Suprapubic skin (tissue), 4 donors: ENCODE measurements at places on chromosomes 13 and 19. TPM values are rescaled to one million over a fixed set of nuclear protein-coding genes. Genes with fewer than 3 reads are reported as not detected.

The STOML3 gene
- total RNA-seq: not detected

The BRSK1 gene
- 2.3 TPM for total RNA-seq

The GGN gene
- 0.68 TPM for total RNA-seq

The ZNF682 gene
- total RNA-seq: 3.1 TPM

The FBN3 gene
- 0.17 TPM for total RNA-seq

The ACP7 gene
- 15.0 TPM for total RNA-seq

The PRRG2 gene
- total RNA-seq: 13.8 TPM

The CEBPA gene
- total RNA-seq: 86.3 TPM

The OLFM4 gene
- total RNA-seq: 0.29 TPM

The CABP5 gene
- total RNA-seq: not detected

DNA sequence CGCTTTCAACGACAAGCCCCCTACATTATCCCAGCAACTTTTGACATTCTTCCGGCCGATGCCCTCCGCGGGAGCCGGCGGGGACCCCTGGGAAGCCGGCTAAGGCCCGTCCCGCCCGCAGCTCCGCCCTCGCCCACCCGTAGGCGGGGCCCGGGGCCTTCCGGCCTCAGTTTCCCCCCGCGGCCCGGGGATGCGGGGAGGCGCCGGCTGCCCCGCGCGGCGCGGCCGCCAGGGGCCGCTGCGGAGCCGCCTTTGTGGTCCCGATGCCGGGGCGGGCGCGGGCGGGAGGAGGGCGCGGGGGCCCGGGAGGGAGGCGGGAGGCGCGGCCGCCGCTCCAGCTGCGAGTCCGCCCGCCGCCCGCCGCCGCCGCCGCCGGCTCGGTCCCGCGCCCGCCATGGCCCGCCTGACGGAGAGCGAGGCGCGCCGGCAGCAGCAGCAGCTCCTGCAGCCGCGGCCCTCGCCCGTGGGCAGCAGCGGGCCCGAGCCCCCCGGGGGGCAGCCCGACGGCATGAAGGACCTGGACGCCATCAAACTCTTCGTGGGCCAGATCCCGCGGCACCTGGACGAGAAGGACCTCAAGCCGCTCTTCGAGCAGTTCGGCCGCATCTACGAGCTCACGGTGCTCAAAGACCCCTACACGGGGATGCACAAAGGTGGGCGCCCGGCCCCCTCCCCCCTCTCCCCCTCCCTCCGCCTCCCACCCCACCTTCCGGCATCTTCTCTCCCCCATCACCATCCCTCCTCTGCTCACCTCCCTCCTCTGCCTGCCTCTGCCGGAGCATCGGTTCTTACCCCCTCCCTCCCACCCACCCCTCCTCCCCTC, at the start of gene CELF5:
Gene CELF5, plus strand, starts transcription at position 316 of the 823 bp plus-strand sequence. Its CDS starts 79 bp downstream, at position 395.
- no peak within 1 kb of the TSS for H3K27ac ChIP-seq
- H3K36me3 ChIP-seq: no peaks in the 10 kb centered on the region
- peaks cover 79% of the 10 kb centered on the region for H3K27me3 ChIP-seq

- no peaks in the 10 kb centered on the region for H3K27me3 ChIP-seq
- no peak for DNase-seq
- H3K36me3 ChIP-seq: no peaks in the 10 kb centered on the region
- no peaks in the 10 kb centered on the region for H3K4me1 ChIP-seq
These were observed 391.0 kb upstream of the SLITRK5 start for GRCh38 chr13:87280139-87280538.

GRCh38 chr19:9054765-9055164, 32.1 kb upstream of the OR1M1 start:
- H3K4me3 ChIP-seq: no peak overlapping the region
- no peak for DNase-seq
- H3K36me3 ChIP-seq: no peaks in the 10 kb centered on the region

DNA sequence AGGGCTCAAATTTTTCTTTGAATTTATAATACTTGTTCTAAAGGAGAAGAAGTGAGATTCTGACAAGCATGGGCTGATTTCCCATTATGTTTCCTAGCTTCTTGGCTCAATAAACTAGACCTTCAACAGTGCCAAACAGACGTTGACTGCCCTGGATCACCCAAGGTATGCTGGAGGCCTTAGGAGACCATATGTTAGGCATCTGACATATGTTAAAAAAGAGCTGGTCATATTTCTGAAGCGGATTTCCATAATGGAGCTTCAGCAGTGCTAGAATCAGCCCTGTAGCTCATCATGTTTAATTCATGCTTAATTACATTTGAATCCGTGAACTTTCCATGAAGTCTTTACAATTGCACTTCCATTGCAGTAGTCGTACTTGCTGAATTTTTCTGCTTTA, 653.3 kb downstream of the DIAPH3 start:
- DNase-seq: no peak
- H3K4me1 ChIP-seq: no peaks in the 10 kb centered on the region
- H3K36me3 ChIP-seq: no peaks in the 10 kb centered on the region
- H3K27ac ChIP-seq: no peak overlapping the region
- no peaks in the 10 kb centered on the region for H3K27me3 ChIP-seq

DNA sequence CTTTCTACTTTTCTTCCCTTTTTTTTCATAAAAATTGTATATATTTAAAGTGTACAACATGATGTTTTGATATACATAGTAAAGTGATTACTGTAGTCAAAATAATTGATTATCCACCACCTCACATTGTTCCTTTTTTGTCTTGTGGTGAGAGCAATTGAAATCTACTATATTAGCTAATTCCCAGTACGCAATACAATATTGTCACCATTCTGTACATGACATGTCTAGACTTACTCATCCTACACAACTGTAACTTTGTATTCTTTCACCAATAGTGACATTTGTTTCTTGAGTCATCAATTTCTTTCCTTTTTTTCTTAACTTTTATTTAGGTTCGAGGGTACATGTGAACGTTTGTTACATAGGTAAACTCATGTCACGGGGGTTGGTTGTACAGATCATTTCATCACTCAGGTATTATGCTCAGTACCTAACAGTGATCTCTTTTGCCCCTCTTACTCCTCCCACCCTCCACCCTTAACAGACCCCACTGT, 265.2 kb downstream of the KCNRG start:
- H3K4me1 ChIP-seq: no peaks in the 10 kb centered on the region
- H3K36me3 ChIP-seq: no peaks in the 10 kb centered on the region
- no peaks in the 10 kb centered on the region for H3K27me3 ChIP-seq
- no peak overlapping the region for H3K27ac ChIP-seq
- H3K4me3 ChIP-seq: no peak overlapping the region

- H3K27ac ChIP-seq: no peak within 1 kb of the TSS
- DNase-seq: peak; percentile 78
- peak within 1 kb of the TSS; percentile 48 for H3K4me3 ChIP-seq
- no peaks in the 10 kb centered on the region for H3K27me3 ChIP-seq
- H3K4me1 ChIP-seq: peaks cover 12% of the 10 kb centered on the region
- peaks cover 12% of the 10 kb centered on the region for H3K36me3 ChIP-seq
These were observed at the start of gene CLIP3 for GRCh38 chr19:36032251-36033104. TSS of gene CLIP3 (minus strand) at chr19:36032873. CDS start at chr19:36032357, 516 bp downstream.

GRCh38 chr13:80742033-80742432, 401.1 kb upstream of the SPRY2 start:
- H3K36me3 ChIP-seq: no peaks in the 10 kb centered on the region
- no peak for DNase-seq
- H3K27me3 ChIP-seq: no peaks in the 10 kb centered on the region

- no peaks in the 10 kb centered on the region for H3K36me3 ChIP-seq
- no peak overlapping the region for H3K4me3 ChIP-seq
- peaks cover 7% of the 10 kb centered on the region for H3K4me1 ChIP-seq
These were observed 266.2 kb downstream of the KCTD12 start for GRCh38 chr13:76620036-76620435.

- H3K4me3 ChIP-seq: no peak overlapping the region
- H3K27ac ChIP-seq: no peak overlapping the region
- H3K36me3 ChIP-seq: no peaks in the 10 kb centered on the region
- H3K4me1 ChIP-seq: no peaks in the 10 kb centered on the region
- H3K27me3 ChIP-seq: no peaks in the 10 kb centered on the region
These were observed 24.3 kb downstream of the ARL11 start for GRCh38 chr13:49652355-49653305.

GRCh38 chr13:109396266-109396665, 390.1 kb downstream of the IRS2 start:
- no peaks in the 10 kb centered on the region for H3K36me3 ChIP-seq
- H3K27ac ChIP-seq: no peak overlapping the region
- no peaks in the 10 kb centered on the region for H3K27me3 ChIP-seq
- no peak for DNase-seq
- no peak overlapping the region for H3K4me3 ChIP-seq

DNA sequence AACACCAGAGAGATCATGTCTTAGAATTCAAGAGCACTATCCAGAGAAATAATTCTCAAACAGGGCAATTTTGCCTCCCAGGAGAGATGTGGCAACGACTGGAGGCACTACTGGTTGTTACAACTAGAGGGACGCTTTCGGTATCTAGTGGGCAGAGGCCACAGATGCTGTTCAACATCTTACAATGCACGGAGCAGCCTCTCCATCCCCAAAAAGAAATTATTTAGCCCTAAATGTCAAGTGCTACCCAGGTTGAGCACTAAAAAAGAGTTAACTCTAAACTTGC, 78.6 kb downstream of the ABCC4 start:
- DNase-seq: no peak
- no peaks in the 10 kb centered on the region for H3K4me1 ChIP-seq
- H3K4me3 ChIP-seq: no peak overlapping the region
- H3K27me3 ChIP-seq: no peaks in the 10 kb centered on the region
